ENCODE measurements at places on chromosomes 5 and 9. TPM values are rescaled to one million over a fixed set of nuclear protein-coding genes. Genes with fewer than 3 reads are reported as not detected.

DNA sequence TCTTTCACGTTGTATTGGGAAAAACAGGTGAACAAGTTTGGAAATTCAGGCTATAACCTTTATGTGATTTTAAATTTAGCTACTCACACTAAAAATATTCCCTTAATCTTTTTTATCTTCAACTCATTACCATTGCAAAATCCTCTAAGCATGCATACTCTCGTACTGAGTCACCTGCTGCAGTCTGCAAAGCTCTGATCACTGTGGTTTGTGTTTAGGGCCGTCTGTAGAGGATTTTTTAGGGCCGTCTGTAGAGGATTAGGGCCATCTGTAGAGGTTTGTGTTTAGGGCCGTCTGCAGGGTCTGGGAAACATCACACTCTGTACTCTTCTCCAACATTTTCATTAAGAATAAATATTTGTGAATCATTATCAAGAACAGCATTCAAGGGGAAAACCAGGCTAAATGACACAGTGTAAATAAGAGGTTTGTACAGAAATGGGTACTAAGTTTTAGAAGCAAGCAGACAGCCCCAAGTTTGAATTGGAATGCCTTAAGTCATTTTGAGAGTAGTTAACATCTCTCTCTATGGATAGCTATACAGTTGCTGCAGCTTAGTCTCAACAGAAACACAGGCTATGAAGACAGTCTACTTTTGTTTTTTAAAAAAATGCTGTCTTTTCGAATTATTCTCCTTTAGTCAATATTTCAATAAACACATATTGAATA lies 155.0 kb upstream of the TSLP start:
- no peak for DNase-seq

DNA sequence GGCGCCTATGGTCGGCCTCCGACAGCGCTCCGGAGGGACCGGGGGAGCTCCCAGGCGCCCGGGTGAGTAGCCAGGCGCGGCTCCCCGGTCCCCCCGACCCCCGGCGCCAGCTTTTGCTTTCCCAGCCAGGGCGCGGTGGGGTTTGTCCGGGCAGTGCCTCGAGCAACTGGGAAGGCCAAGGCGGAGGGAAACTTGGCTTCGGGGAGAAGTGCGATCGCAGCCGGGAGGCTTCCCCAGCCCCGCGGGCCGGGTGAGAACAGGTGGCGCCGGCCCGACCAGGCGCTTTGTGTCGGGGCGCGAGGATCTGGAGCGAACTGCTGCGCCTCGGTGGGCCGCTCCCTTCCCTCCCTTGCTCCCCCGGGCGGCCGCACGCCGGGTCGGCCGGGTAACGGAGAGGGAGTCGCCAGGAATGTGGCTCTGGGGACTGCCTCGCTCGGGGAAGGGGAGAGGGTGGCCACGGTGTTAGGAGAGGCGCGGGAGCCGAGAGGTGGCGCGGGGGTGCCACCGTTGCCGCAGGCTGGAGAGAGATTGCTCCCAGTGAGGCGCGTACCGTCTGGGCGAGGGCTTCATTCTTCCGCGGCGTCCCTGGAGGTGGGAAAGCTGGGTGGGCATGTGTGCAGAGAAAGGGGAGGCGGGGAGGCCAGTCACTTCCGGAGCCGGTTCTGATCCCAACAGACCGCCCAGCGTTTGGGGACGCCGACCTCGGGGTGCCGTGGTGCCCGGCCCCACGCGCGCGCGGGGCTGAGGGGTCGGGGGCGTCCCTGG lies 561 bp downstream of the DAPK1 start:
- peak; percentile 78 for DNase-seq

- no peak for DNase-seq
Measured at GRCh38 chr5:108753877-108754276, 6.2 kb downstream of the FER start.

NDUFAF2 gene
- total RNA-seq: 33.5 TPM

- DNase-seq: peak; percentile 78
Measured at GRCh38 chr5:72818866-72819534, 2.5 kb downstream of the TNPO1 start.

MARCOL gene
- total RNA-seq: not detected

ADAMTS6 gene
- 3.7 TPM for total RNA-seq

DNA sequence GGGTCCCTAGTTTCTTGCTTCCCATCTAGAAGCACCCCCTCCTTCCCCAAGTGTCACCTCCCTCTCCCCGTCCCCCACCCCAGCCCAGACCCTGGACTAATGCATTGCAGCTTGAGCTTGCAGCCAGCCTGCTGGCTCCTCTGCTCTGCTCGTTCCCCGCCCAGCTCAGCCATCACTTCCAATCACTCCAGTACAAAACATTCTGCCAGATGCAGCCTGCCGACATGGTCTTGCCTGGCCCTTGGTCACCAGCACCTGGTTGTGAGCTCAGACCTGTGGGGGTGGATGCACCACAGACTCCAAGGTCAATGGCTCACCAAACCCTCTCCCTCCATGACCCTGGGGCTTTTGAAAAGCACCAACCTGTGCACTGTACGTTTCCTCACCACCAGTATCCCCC lies 172.9 kb upstream of the SMIM23 start:
- peak; percentile 25 for DNase-seq

DNA sequence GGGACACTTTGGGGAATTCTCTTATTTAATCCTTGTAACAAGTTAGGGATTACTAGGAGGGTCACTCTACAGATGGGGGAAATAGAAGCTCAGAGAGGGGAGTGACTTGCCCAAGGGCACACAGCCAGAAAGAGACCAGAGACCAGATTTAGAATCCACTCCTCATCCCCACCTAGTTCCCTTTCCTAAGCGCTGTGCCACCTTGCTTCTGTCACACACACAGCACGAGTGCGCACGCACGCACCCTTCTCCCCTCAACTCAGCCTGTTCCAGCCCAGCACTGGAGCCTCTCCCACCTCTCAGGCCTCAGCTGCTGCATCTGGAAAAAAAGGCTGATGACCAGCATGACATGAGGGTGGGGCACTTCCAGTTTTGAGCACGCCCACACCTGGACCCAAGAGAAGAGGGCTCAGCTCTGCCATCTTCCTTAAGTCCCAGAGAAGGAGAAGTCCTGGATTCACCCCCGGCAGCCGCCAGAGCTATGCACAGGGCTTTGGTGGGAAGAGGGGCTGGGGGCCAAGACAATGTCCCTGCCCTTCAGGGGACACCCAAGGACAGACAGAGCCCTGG lies 18.5 kb downstream of the NR5A1 start:
- no peak for DNase-seq

SPATA31C1 gene
- total RNA-seq: not detected

GRCh38 chr5:83553000-83553486 lies 81.5 kb downstream of the VCAN start:
- DNase-seq: peak; percentile 80

CSF1R gene
- total RNA-seq: 44.4 TPM

DNA sequence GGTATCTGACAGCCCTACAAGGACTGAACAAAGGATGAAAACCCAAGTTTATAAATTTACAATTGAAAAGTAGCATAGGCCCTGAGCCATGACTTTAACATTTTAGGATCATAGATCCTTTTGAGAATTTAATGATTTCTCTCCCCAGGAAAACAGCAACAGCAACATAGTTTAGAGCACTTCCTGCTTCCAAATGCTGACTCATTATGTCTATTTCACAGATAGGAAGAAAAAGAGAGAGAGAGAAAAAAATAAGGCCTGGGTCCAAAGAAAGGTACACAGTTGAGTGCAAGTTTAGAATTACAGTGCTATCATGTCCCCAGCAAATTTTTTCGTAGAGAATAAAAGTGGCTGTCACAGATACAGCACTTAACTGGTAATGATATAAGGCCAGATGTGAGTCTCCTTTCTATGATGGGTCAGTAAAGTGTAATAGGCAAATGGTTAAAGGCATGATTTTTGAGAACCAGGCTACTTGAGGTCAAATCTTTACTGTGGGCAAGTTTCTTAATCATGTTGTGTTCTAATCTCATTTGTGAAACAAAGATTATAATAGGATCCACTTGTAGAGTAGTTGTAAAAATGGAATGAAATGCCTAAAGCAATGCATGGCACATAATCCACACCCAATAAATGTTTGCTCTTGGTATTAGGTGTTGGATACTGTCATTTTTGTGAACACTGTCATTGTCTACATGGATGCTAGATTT lies 12.3 kb upstream of the PPP2R2B start:
- DNase-seq: no peak

DNA sequence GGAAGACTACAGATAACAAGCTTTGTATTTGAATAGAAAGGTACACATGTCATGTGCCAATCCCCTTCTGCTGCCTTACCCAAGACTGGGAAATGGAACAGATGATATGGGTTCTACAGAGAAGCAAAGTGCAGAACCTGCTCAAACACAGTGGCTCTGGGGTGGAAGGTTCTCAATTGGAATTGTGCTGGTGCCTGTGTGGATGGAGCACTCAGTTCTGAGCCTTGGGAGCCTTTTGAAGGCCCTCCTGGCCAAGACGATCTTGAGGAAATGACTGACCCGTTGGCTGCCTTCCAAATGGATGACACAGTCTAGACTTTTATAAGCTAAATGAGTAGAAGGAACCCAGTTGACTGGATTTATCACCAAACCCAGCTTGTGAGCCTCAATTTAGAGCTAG lies 4.2 kb upstream of the PRSS3 start:
- no peak for DNase-seq

PCDHGA3 gene
- 2.5 TPM for total RNA-seq
